ENCODE measurements at places on chromosomes 6 and 20.

DNA sequence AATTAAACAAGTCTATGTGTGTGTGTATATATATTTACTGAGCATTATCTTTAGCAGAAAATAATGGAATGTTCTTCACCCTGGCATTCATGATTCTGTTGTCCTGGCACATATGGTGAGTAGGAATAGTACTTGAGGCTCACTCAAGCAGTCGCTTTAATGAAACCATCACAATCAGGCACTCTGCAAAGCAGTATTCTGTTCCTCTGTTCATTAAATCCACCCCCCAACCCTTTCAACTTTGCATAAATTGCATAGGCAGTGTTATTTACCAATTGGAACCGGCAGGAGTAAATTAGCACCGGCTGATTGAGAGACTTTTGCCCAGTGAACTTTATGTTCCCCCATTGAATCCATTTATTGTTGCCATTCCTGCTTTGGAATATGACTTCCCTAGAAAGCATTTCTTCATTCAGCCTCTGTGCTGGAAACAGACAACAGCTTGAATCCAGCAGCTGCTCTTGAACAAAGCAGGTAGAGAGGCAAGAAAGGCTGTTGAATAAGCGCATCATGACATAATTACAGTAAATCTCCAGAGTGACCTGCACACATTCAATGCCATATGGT is 268.0 kb upstream of the RNF217 start:
- H3K27ac ChIP-seq = no peak overlapping the region
- no peaks in the 10 kb centered on the region for H3K4me1 ChIP-seq
- H3K4me3 ChIP-seq = no peak overlapping the region

DNA sequence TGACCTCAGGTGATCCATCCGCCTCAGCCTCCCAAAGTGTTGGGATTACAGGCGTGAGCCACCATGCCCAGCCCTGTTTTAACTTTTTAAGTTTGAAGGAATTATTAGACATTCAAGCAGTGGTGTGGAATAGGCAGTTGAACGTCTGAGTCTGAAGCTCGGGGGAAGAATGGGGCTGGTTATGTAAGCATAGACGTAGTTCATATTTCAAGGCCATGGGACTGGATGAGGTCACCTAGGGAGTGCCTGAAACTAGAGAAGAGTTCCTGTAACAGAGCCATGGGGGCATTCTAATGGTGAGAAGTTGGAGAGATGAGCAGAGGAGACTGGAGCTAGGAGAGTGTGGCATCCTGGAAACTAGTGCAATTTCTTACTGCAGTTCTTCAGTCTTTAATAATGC is 6.4 kb downstream of the CDKAL1 start:
- no peaks in the 10 kb centered on the region for H3K36me3 ChIP-seq
- H3K27me3 ChIP-seq = no peaks in the 10 kb centered on the region
- no peaks in the 10 kb centered on the region for H3K4me1 ChIP-seq
- no peak overlapping the region for H3K27ac ChIP-seq

DNA sequence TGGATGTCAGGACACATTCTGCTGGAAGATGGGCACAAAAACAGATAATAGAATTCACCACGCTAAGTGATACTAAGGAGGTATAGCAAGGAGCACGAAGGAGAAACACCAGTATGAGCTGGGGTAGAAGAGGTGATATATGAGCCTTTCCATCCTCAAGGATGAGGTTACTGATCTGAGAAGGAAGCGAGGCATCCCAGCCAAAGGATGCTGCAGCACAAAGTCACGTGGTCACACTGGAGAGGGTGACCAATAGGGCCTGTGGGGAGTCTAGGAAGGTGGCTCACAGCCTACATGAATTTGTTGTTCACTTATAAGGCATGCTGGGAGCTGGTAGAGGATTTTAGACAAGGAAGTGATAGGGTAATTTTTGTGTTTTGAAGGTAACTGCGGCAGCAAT is 1.4 kb downstream of the GINS1 start:
- no peak overlapping the region for H3K4me3 ChIP-seq
- no peaks in the 10 kb centered on the region for H3K36me3 ChIP-seq
- H3K27ac ChIP-seq = no peak overlapping the region
- H3K4me1 ChIP-seq = peaks cover 9% of the 10 kb centered on the region
- no peaks in the 10 kb centered on the region for H3K27me3 ChIP-seq

GRCh38 chr6:163941624-163941976 is 527.1 kb downstream of the QKI start:
- H3K4me3 ChIP-seq = no peak overlapping the region
- no peaks in the 10 kb centered on the region for H3K27me3 ChIP-seq
- no peaks in the 10 kb centered on the region for H3K36me3 ChIP-seq
- H3K4me1 ChIP-seq = no peaks in the 10 kb centered on the region
- DNase-seq = no peak

DNA sequence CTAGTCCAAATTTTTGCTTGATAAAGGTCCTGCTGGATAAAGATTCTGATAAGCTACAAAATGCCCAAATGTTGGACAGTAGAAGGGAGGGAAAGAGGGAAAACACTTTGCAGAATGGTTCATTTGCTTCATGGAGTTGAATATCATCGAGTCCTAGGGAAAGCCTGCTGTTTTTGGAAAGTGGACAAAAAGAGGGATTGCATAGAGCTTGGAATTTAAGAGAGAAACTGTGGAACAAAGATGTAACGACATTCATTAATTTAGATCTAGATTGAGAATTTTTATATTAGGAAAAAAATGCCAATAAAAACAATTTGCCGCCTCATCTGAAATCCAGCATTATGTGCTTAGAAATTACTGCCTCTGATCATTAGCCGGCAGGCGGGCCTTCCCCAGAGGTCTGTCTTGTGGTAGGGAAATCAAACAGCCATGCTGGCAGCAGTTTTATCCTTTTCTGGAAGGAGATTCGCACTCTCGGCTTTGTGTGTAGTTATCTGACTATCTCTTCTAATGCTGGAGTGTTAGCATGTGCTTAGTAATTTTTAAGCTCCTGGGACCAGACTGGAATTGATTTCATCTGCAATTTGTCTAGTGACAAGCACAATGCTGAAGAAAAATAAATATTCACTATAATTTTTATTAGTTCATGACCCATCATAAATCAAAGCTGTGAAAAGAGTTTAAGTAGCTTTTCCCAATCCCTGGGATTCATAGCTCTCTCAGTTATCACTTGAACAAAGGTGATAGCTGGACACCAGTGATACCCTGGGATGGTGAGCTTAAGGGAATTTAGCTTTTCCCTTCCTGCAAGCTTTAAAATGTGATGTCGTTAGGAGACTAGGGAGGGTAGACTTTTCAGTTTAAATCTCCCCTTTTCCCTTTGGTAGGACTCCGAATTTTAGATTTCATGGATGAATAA is 329.5 kb downstream of the PRL start:
- H3K27me3 ChIP-seq = no peaks in the 10 kb centered on the region
- no peak for DNase-seq
- peaks cover 18% of the 10 kb centered on the region for H3K4me1 ChIP-seq
- H3K36me3 ChIP-seq = no peaks in the 10 kb centered on the region
- no peak overlapping the region for H3K4me3 ChIP-seq
- no peak overlapping the region for H3K27ac ChIP-seq

DNA sequence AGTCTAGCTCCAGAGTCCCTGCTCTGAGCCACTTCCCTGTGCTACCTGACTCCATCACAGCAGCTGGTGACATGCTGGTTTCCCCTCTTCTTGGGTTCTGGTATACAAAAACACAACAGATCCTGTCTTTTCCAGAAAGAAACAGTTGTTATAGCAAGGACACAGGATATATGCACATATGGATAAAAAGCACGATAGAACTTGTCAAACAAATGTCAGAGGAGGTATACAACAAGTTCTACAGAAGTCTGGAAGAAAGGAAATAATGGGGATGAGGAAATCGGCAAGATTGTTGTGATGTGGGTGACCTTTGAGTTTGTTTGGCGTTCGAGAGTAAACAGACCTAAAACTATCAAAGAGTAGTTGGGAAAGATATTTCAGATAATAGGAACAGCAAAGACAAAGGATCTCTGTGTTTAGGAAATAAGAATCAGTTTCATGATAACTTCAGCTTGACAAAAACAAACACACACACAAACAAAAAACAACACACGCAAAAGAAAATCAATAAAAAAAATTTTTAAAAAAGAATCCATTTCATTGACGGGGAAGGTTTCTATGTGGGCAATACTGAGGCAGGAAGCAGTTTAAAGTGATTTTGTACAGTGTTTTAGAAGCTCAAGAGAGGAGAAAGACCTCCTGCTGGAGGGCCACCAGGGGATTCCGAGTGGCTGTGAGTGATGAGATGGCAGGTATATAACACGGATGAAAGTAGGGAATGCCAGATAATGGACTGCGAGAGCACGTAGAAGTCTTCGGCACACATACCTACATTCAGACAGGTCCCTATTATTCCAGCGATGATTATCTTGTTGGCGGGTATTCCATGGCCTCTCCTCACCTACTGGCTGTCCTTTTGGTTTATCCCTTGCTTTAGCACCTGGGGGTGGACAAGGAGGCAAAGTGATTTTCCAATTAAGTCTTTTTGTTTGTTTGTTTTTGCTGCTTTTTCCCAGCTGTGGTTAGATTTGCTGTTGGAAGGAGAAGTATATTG is 174.9 kb downstream of the HS3ST5 start:
- no peak for DNase-seq
- no peak overlapping the region for H3K4me3 ChIP-seq
- no peaks in the 10 kb centered on the region for H3K27me3 ChIP-seq

DNA sequence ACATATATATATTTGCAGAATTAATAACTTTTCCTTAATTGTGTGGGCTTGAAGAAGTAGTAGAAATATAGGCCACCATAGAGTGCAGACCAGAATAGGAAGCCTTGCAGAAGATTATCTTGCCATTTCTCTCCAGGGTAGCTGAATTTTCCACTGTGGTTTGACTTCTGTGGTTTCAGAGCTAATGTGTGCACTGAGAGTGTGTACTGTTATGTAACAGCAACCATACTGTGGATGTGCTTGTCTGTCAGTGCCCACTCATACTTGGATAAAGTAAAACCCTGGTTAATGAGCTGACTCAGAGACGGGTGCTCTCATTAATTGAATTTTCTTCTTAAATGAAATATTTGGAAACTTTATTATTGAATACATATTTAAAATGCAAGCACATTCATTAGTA is 57.2 kb downstream of the CEP43 start:
- no peak for DNase-seq
- no peaks in the 10 kb centered on the region for H3K27me3 ChIP-seq
- H3K36me3 ChIP-seq = no peaks in the 10 kb centered on the region

DNA sequence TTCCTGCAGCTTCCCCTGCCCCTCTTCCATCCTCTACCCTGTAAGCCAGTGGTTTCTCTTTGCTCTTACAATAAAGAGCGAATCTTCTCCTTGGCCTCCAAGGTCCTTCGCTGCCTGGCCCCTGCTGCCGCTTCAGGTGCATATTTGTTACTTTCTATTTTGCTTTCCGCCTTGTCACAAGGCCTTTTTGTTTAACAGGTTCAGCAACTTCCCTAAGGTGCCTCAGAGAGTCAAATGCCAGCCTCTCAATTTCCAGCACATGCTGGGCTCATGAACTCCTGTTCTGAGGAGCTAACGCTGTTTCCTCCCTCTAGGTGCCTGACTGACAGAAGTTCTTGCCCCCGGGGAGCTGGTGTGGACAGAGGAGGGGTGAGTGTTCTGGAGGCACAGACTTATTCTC is 42.4 kb upstream of the EPB41L1 start:
- H3K27me3 ChIP-seq = no peaks in the 10 kb centered on the region
- H3K4me1 ChIP-seq = no peaks in the 10 kb centered on the region
- DNase-seq = no peak
- H3K4me3 ChIP-seq = no peak overlapping the region
- no peak overlapping the region for H3K27ac ChIP-seq

GRCh38 chr6:131950767-131951575 is at the start of gene CCN2:
Gene CCN2 (minus strand): TSS chr6:131951372. CDS start chr6:131951172, 200 bp downstream.
- H3K4me1 ChIP-seq = peaks cover 18% of the 10 kb centered on the region
- H3K27me3 ChIP-seq = no peaks in the 10 kb centered on the region
- peak within 1 kb of the TSS; percentile 96 for H3K4me3 ChIP-seq
- DNase-seq = peak; percentile 99
- peak within 1 kb of the TSS; percentile 99 for H3K27ac ChIP-seq

DNA sequence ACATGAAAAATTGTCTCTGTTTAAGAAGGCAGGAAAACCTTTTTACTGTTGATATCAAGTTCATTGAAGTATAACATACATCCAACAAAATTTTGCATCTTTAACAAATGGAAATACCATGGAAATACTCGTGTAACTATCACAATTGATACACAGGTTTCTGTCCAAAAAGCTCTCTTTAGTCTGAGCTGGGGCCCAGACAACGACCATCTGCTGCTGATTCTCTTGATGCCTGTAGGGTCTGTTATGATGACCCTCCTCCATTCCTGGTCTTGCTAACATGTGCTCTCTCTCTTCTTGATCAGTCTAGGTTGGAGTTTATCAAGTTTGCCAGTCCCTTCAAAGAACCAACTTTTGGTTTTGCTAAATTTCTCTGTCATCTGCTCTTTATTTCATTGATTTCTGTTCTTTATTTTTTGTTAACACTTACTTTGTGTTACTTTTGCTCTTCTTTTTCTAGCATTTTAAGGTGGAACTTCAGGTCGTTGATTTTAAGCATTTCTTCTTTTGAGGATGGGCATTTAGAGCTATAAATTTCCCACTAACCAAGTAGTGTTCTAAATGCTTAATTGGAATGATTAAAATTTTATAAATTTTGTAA is 116.8 kb downstream of the PSMB1 start:
- no peaks in the 10 kb centered on the region for H3K27me3 ChIP-seq
- no peak overlapping the region for H3K27ac ChIP-seq
- no peak overlapping the region for H3K4me3 ChIP-seq
- H3K4me1 ChIP-seq = peaks cover 21% of the 10 kb centered on the region
- no peak for DNase-seq
- H3K36me3 ChIP-seq = no peaks in the 10 kb centered on the region

DNA sequence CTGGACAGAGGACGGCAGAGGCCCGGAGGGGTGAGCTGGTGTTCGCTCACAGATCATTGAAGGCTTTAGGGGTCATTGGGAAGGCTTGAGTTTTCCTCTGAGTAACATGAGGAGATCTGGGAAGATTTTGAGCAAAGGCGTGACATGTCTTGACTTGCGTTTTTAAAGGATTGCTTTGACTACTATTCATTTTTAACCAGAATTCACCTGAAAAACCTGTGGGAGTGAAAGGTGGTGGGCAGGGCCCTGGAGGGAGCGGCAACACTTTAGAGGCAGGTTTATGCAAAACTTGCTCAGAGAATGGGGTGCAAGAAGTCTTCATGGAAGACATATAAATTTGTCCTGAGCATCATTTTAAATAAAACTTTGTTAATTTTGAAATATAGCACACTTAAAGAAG is 72.2 kb upstream of the EEF1E1 start:
- H3K4me1 ChIP-seq = no peaks in the 10 kb centered on the region
- DNase-seq = no peak
- H3K27ac ChIP-seq = no peak overlapping the region
- no peak overlapping the region for H3K4me3 ChIP-seq

GRCh38 chr6:168333491-168333890 is 13.9 kb upstream of the DACT2 start:
- no peaks in the 10 kb centered on the region for H3K4me1 ChIP-seq
- H3K36me3 ChIP-seq = no peaks in the 10 kb centered on the region
- no peak for DNase-seq

DNA sequence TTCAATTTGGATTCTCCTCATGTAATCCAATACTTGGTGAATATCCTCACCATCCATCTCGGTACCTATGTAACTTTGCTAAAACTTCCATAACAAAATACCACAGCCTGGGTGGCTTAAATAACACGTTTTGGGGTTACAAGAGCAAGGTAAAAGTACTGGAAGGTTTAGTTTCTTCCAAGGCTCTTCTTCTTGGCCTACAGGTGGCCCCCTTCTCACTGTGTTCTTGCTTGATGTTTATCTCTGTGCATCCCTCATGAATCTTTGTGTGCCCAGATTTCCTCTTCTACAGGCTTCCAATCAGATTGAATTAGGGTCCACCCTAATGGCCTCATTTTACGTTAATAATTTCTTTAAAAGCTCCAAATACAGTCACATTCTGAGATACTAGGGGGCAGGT is 163.3 kb upstream of the HCRTR2 start:
- H3K4me3 ChIP-seq = no peak overlapping the region
- H3K27ac ChIP-seq = no peak overlapping the region
- no peaks in the 10 kb centered on the region for H3K4me1 ChIP-seq
- no peaks in the 10 kb centered on the region for H3K36me3 ChIP-seq
- no peak for DNase-seq
